NCI-H2107 (cell line): ENCODE measurements at places on chromosomes 6 and 20.

- no peak for DNase-seq
Measured at GRCh38 chr20:46296526-46297250, 11.6 kb downstream of the CDH22 start.

- DNase-seq, result no peak
Measured at GRCh38 chr6:168992446-168993144, 261.1 kb downstream of the THBS2 start.

DNA sequence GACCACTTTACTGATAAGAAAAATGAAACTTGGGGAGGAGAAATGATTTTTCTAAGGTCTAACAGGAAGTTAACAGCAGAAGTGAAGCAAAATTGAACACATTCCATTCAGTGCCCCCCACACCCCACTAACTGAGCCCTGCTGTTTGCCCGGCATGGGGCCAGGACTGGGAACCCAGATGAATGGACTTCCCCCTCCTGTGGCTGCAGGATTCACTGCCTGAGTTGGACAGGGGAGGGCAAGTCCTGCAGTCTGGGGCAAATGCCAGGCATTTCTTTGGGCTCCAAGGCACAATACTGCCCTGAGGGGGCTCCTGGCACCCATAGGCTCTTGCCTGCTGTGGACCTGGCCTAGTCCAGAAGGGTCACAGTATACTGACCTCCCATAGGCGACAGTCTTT lies 28.3 kb downstream of the FYN start:
- no peak for DNase-seq

- DNase-seq, result no peak
Measured at GRCh38 chr6:130967502-130968445, 95.3 kb downstream of the EPB41L2 start.

GRCh38 chr6:113818578-113818977 lies 38.6 kb upstream of the MARCKS start:
- DNase-seq, result no peak

DNA sequence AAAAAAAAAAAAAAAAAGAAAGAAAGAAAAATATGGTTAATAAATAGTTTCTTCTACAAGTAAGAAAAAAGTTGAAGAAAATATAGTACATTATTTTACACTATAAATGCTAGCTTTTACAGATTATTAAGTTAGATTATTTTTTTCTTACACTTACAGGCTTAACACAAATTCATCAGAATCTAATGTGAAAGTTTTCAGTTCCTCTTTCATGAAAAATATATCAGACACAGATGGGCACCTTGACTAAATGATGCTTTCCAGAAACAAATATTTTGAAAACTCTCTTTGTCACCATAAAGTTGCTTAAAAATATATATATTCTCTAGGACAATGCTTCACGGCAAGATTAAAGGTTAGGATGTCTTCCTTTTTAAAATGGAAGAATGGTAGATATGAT lies 321.8 kb upstream of the HSF2 start:
- no peak for DNase-seq

- DNase-seq, result no peak
Measured at GRCh38 chr6:116386581-116387299, 16.0 kb downstream of the DSE start.

- DNase-seq, result no peak
Measured at GRCh38 chr6:119308991-119309657, 40.4 kb downstream of the MAN1A1 start.

DNA sequence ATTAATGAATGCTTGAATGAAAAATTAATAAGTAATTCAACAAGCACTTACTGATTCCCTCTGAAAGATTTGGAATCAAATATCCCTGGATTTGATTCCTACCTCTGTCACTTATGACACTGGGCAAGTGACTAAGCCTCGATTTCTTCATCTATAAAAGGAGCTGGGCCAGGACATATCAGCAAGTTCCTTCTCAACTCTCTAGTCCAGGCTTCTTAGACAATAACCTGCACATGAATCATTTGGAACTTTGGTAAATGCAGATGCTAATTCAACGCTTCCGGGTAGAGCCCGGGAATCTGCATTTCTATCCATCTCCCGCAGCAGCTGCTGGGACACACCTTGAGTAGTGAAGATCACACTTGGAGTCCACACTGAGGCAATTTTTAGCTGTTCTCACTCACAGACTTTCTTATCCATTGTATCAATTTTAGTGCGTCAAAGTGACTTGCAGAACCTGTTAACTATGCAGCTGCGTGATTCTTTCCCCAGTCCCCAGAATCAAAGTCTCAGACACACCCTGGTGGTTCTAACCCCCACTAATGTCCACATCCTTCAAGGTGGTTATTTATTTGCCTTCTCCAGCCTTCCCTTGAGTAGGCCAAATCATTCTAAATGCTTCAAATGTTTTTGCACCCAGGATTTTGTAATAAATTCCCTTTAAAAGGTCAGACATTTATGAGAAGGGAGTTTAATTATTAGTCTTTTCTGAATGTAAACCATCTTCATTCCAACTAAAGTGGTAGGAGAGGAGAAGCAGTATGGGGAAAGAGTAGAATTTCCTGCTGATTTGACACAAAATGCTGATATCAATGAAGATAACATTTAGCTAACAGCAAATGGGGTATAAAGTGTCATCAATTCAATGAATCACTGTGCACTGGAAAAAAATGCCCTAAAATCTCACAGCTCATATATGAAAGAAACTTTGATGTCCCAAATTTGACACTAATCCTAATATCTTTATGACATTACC lies 26.0 kb upstream of the CCND3 start:
- DNase-seq, result no peak

DNA sequence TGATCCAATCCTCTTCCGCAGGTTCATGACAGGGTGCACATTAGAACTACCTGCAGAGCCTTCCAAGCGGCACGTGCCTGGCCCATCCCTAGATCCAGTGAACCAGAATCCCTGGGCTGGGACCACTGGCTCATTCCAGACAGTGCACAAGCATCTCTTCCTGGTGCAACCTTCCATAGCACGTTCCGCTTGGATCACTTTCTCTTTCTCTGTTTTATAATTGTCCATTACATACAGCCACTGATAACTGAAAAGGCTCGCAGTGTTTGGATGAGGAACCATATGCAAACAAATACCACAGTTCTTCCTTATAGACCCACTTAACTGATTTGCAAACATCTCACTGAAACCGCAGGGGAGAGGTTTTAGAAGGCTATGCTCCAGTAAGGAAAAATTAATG lies 59.6 kb upstream of the DDR1 start:
- no peak for DNase-seq

GRCh38 chr6:144216668-144217218 lies 66.4 kb downstream of the STX11 start:
- DNase-seq, result no peak

DNA sequence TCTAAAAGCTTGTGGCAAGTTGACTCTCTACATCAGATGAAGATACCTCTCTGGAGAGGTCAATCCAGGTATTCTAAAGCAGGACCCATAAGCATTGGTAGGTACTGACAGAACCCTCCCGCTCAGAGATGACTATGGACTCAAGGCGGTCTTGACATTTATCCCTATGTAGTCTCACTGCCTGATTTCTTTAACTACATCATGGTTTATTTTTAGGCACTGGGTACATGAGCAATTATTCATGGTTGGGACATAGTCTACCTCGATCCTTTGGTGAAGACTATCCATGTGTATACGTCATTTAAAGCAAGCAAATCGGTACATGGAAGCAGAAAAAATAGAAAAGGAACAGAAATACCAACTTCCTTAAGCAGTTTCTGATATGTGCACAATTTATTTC lies 136.2 kb upstream of the TAB2 start:
- no peak for DNase-seq

- no peak for DNase-seq
Measured at GRCh38 chr20:3209946-3210317, 634 bp downstream of the ITPA start.
